ENCODE measurements at places on chromosomes 7 and 10. TPM values are rescaled to one million over a fixed set of nuclear protein-coding genes. Genes with fewer than 3 reads are reported as not detected.
A peak's percentile ranks its signal among the peaks of the same experiment; 100 is the strongest.

Gene CDC14C
- polyA plus RNA-seq: not detected

Gene TEX47
- polyA plus RNA-seq: not detected

DNA sequence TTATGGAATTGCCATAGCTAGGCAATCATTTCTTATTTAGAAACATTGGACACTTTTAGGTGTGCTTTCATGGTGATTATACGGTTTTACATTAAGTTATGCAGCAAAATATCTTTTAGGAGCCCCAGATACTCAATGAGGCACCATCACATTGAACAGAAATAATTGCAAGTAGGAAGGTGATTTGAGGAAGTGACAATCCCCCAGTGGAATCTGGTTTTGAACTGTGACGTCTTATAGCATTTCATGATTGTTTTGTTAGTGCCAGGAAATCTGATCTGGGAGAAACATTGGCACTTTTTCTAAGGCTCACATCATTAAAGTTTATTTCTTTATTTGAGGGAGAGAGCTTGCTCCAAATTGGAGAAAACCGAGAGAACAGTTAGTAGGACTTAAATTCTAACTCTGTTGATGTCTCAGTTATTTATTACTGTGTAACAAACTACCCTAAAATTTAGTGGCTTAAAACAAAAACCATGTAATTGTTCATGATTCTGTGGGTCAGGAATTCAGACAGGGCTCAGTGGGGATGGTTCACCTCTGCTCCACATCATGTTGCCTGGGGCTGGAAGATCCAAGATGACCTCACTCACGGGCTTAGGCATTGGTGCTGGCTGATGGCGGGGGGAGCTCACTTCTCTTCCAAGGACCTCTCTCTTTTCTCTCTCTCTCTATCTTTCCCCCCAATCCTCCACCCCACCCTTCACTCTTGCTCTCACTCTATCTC, 78.2 kb upstream of the STEAP1B start:
- no peak for DNase-seq

DNA sequence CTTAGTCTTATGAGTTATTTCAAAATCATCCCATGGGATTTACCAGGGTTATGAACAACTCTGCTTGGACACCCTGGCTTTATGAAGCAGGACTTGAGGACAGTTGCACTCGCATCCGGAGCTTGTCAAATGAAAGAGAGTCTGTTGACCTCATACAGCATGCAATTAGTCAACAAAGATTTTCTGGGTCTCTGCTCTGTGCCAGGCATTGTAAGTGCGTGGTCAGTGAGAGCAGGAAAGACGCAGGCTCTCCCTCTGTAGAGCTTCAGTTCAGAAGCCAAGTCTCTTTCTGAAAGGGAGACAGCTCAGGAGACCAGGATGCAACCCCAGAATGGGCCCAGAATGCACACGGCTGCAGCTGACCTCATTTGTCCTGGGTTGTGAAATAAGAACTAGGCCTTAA, 45.5 kb upstream of the DMBT1 start:
- DNase-seq: no peak

GRCh38 chr7:84076219-84076618, 118.4 kb downstream of the SEMA3A start:
- no peak for DNase-seq

DNA sequence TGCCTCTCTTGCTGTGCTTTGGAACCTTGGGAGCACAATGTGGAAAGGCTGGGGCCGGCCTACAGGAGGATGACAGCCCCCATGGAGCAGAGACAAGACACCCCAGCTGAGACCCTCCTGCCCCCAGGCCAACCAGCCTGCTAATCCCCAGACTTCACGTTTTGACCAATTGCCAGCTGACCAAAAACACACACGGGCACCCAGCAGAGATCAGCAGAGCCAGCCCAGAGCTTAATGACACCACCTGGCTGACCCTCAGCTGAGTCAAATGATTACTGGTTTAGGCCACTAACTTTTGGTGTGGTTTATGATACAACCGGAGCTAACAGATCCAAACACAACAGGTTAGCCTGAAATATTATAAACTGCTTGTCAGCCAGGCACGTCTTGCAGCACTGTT, 111.2 kb upstream of the KIF5B start:
- no peak for DNase-seq

DNA sequence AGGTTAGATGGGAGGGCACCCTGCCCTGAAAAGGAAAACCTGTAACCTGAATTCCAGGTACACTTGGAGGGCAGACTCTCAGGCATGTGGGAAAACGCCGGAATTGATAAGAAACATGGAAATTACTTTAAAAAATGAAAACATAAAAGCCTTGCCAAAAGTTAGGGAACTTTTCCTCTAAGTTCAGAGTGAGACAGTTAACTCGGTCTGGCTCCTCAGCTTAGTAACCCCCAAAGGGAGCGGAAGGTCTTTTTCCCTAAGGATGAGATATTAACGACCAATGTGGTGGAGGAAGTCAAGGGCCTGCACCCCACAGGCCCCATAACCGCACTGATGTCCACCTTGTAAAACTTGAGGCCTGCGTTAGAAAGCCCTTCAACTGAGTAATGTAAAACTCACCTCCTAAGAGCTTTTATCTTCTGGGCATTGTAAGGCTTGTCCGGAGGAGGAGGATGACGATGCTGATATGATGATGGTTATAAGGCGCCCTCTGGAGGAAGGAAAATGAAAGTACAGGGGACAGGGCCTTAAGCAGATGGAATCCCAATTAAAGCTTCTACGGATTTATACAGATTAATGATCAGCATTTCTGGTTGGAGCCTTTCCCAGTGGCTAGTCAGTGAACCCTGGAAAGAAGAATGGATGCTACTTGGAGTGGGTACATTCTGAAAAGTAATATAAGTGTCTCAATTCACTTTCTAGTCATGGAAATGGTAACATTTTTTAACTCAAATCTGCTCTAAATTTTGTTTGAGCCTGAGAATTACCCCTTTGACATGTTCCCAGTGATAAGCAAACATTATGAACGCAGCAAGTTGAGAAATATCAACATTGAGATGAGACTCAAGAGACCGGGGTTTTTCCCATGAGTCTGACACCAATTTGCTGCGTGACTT, 694 bp downstream of the COL1A2 start:
- no peak for DNase-seq

DNA sequence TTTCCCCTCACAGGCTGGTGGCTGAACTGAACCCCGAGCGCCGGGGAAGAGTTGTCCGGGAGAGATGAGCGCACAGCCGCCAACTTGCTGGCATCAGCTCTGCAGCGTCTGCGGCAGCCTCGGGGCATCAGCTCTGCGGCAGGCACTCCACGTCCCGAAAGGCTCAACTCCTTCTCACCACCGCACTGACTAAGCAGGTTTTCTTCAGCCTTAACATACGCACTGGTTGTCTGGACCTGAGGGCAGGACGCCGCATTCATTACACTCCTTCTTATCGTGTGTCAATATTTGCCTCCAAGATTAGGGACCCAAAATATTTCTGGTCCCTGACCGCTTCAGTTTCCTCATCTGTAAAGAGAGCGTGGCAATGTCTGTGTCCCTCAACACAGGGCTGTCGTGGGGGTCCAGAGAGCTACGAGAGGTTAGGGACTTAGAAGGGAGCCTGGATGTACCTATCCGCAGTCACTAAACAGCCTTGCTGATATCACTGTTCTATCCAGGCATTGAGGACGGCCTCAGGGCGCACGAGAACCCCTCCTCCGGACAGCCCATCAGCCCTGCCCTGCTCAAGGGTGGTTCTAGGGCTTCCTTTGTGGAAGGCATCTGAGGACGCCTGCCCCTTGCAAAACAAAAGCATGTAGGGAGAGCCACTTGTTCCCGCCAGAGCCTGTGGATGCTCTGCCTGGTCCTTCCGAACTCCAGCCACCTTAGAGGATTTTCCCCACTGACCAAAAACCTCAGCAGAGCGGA, 42.8 kb upstream of the FIGNL1 start:
- no peak for DNase-seq

- DNase-seq: peak; percentile 67
These were observed 844 bp upstream of the KAT6B start for GRCh38 chr10:74825371-74826141.

DNA sequence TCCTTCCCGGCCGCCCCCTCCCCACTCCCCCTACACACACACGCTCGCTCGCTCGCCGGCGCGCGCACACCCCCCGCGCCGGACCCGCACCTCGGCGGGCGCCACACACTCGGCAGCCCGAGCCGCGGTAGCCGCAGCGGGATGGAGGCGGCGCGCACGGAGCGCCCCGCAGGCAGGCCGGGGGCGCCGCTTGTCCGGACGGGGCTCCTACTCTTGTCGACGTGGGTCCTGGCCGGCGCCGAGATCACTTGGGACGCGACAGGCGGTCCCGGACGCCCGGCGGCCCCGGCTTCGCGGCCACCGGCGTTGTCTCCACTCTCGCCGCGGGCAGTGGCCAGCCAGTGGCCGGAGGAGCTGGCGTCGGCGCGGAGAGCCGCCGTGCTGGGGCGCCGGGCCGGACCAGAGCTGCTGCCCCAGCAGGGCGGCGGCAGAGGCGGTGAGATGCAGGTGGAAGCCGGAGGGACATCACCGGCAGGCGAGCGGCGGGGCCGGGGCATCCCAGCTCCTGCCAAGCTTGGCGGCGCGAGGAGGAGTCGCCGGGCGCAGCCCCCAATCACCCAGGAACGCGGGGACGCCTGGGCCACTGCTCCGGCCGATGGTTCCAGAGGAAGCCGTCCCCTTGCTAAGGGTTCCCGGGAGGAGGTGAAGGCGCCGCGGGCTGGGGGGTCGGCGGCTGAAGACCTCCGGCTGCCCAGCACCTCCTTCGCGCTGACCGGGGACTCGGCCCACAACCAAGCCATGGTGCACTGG, at the start of gene SORCS3:
TSS of gene SORCS3 (plus strand) at position 104 of the 750 bp plus-strand sequence.
- no peak for DNase-seq
